ENCODE measurements at places on chromosomes 12 and 14.
A peak's percentile ranks its signal among the peaks of the same experiment; 100 is the strongest.

- DNase-seq = no peak
These were observed at the start of gene LRRC9 for GRCh38 chr14:59919570-59920377. LRRC9 (plus strand) TSS chr14:59920144.

GRCh38 chr12:70652451-70652850 lies 15.2 kb upstream of the PTPRB start:
- no peak for DNase-seq

DNA sequence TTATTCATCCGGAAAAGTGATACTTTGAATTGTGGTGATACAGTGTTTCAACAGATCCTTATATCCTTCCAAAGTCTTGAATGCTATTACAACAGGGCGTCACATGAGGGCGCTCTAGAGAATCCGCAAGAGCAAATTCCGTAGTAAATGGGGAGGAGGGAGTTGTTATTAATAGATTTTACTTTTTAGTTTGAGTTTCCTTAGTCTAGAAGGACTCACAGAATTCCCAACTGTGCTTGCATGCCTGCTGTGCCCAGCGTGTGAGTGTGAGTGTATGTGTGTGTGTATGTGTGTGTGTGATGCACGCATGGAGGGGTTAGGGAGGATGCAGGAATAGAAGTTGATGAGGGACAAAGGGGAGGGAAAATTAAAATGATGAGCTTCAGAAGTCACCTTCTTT lies 375.3 kb downstream of the C12orf75 start:
- peak; percentile 16 for DNase-seq

- no peak for DNase-seq
These were observed 39.7 kb upstream of the ATF7IP start for GRCh38 chr12:14325716-14326343.

- DNase-seq = no peak
These were observed 323.3 kb upstream of the RTL1 start for GRCh38 chr14:101226603-101227425.

GRCh38 chr12:132761921-132762583 lies 420 bp upstream of the ANKLE2 start:
- peak; percentile 89 for DNase-seq

GRCh38 chr12:120886199-120887018 lies 17.7 kb downstream of the SPPL3 start:
- no peak for DNase-seq

DNA sequence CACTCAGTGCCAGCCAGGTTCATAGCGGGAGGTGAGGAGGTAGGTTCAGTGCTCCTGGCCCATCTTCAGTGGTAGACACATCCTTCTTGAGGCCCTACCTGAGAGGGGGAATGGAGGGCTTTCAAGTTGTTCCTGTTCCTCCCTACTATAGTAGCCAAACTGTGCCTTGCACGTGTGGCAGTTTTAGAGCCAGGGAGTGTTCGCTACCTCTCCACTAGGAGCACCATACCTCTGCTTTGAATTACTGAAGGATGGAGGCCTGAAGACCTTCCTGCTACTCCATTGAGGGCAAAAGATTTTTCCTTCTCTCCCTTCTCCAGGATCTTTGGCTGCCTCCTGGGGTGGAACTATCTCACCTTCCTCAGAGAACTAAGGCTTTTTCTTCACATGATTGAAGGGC lies 5.9 kb upstream of the ALG10 start:
- DNase-seq = no peak

DNA sequence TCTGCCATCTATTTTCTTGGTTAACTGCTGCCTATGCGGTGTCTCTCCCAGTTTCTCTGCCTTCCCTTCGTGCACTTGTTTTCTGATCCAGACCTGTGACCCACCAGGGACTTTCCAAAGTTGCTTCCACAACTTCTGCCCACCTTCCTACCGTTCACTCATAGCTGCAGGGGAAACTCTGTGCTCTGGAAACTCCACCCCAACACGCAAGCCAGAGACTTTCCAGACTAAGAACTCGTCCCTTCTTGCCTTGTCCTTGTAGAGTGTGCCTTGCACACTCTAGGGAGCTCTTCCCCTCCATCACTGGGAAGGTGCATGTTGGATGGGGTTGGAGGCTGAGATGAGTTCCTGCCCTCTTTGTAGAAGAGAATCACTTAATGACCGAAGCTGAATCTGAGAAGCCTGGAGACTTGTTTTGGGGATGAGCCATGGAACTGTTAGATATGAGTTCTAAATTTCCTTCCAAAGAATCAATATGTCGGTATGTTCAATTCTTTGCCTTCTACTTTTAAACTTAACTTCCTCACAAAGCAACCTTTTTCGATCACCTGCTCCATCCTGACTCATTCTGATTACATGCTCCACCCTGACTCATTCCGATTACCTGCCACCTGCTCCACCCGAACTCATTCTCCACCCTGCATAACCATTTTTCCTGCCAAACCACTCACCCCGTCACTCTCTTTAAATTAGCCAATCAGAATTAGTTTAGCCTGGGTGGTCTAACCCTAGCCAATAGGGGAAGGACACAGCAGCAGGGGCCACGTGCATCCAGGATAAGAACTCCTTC lies 82.1 kb upstream of the CAPRIN2 start:
- DNase-seq = no peak

DNA sequence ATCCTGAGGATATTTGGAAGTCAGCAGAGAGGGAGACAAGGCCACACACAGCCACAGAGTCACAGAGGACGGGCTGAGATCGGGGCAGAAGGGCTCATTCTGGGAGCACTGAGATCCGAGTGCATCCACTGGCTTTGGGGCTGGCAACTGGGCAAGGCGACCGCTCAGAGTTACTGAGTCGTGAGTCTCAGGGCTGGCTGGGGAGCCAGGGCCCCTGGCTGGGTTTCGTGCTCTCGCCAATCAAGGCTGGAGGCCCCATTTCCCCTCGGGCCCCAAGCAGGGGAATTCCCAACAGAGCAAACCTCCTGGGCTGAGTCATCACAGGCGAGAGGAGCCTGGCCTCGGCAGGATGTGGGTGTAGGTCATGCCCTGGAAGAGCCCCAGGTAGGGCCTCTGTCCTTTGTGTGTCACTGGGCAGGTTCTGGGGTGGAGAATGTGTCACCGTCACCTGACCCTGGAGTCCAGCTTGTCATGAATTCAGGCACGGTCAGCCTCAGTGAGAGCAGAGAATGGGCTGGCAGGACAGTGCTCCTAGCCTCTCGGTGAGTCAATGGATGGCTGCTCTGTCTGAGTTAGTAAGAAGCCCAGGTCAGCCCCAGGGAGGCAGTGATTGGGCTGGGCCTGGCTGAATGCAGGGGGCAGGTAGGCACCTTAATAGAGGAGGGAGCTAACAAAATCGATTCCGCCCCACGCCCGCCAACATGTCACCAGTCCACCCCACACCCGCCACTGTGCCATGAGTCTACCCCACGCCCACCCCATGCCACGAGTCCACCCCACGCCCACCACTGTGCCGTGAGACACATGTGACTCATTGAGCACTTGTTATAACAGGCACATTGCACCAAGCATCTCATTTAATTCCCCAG lies 16.9 kb downstream of the ASB2 start:
- no peak for DNase-seq

GRCh38 chr12:52637299-52637698 lies 14.7 kb downstream of the KRT2 start:
- DNase-seq = no peak

- no peak for DNase-seq
These were observed 303.5 kb upstream of the NPAS3 start for GRCh38 chr14:32635061-32635719.

DNA sequence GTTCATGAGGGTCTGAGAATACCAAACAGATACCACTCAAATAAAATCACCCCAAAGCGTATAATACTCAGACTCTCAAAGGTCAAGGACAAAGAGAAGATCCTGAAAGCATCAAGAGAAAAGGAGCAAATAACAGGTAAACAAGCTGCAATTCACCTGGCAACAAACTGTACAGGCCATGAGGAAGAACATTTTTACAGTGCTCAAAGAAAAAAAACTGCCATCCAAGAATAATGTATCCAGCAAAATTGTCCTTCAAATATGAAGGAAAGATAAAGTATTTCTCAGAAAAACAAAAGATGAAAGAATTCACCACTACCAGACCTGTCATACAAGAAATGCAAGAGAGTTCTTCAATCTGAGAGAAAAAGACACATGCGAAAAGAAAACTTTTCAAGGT lies 206.4 kb downstream of the PTPRO start:
- no peak for DNase-seq

DNA sequence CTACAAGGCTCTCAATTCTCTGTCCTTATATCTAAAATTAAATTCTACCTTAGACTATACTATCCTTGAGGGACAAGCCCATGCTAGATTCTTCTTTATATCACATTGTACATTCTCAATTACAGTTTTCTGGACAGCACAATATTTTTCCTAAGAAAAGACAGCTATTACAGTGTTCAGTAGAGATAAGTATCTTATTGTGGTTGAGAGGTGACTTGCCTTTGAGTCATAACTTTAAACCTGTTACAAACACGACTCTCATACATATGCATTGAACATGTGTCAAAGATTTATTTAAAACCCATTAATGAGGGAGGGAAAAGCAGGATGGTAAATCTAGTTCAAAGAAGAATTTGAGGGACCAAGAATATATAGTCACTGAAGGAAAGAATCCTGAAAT lies 61.1 kb downstream of the TPH2 start:
- DNase-seq = no peak

DNA sequence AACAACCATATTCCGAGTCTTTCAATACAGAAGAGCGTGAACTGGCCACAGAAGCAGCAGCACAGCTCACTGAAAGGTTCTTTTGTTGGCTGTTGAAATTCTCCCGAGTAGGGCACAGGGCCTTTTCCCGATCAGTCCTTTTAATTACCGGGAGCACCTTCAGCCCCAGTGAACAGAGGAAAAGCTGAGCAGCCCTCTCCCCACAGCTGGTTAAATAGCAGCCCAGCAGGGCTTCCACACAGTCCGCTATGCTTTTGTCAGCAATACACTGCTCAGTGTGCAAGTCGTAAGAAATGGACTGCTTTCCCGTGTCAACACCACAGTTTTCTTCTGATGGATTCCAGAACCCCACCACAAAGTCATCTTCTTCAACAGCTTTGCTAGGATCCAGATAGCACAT lies 61.3 kb downstream of the DICER1 start:
- DNase-seq = no peak

DNA sequence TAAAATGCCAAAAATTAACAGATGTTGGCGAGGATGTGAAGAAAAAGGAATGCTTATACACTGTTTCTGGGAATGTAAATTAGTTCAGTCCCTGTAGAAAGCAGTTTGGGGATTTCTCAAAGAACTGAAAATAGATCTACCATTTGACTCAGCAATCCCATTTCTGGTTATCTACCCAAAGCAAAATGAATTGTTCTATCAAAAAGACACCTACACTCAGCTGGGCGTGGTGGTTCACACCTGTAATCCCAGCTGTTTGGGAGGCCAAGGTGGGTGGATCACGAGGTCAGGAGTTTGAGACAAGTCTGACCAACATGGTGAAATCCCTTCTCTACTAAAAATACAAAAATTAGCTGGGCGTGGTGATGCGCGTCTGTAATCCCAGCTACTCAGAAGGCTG lies 279.3 kb upstream of the PDE3A start:
- DNase-seq = no peak

- no peak for DNase-seq
These were observed 80.8 kb downstream of the RAD52 start for GRCh38 chr12:868722-869121.

DNA sequence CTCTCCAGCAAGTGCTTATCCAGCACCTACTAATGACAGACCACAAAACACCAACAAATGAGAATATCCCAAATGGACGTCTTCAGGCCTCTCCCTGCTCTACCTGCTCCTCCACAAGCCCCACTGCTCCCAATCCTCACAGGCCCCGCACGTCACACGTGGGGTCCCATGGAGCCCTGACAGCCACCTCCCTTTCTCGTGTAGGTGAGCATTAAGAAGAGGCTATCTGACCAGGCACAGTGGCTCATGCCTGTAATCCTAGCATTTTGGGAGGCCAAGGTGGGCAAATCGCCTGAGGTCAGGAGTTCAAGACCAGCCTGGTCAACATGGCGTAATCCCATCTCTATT lies 5.4 kb downstream of the RIMBP2 start:
- no peak for DNase-seq

- peak; percentile 30 for DNase-seq
These were observed 558 bp downstream of the KLHDC2 start for GRCh38 chr14:49768301-49769121.

DNA sequence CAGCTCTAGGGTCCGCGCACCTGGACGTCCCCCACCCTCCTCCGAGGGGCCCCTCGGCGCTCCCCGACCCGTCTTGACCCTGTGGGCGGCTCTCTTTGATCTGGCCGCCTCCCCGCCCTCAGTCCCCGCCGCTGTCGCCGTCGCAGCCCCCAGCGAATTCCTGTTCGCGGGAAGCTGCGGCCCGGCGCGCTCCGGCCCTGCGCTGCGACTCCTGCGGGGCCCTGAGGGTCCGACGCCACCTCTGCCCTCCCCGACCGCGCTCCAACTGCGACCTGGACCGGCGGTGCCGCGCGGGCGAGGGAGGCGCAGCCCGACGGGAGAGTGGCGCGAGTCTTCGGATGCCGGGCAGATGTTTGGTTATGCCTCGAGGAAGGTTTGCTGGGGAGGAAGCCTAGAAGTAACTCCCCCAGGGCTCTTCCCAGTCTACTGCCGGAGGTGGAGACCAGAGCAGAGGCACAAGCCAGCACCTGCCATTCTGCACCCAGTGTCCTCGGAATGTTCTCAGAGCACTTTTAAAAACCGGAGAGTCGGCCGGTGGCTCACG lies 440 bp upstream of the ISM2 start:
- DNase-seq = no peak

DNA sequence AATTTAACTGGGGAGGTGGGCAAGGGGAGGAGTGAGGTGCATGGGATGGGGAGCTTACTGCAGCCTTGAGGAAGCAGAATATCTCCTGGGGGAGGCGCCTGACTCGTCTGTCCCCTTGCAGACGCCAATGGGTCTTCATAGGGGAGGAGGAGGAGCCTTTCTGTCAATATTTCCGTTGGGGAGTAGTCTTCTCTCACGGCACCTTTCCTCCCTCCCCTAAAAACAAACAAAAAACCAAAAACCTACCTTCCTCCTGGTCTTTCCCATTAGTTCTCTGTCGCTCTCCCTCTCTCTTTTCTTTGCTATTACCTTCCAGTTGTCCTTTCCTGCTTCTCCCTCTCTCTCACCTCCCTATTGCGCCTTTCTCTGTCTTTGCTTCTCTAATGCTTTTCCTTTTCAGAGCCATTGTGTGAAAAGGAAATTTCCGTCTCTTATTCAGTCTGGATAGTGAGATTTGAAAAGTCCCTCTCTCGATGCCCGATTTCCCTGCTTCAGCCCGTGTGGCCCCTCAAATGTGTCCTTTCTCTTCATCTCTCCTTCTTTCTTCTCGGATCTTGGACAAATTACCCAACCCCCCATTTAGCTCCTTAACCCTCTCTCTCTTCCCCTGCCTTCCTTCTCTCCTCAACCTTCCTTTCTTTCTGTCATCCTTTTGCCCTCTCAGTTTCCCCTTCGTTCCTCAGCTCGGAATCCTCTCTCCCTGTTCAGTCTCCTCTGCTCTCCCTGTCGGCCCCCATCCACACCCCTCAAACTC lies 5.9 kb downstream of the GPR84 start:
- DNase-seq = peak; percentile 81

DNA sequence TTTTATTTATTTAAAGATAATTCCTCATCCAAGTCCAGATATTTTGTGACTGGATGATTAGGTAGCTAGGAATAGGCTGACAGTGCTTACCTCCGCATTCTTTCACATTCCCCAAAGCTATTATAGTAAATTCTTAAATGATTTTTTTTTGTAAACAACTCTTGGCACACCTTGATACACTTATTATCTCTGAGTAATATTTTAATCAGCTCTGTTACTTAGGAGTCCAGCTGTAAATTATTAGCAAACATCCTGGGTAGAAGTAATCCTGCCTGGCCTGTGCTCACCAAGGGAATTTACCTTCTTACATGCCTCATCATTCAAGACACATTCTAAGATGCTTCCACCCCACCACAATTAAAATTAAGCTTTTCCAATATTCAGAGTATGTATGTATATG lies 186.1 kb downstream of the SLC2A13 start:
- no peak for DNase-seq
